Naive thymus-derived CD8-positive, alpha-beta T cell (primary cell): ENCODE measurements at places on chromosomes 16 and 17. TPM values are rescaled to one million over a fixed set of nuclear protein-coding genes. Genes with fewer than 3 reads are reported as not detected.

MYH13 gene
- total RNA-seq = not detected

- H3K27ac ChIP-seq = no peak overlapping the region
- H3K36me3 ChIP-seq = no peaks in the 10 kb centered on the region
- H3K4me3 ChIP-seq = no peak overlapping the region
- DNase-seq = no peak
Observed at GRCh38 chr17:27490391-27490790, 34.1 kb downstream of the KSR1 start.

DNA sequence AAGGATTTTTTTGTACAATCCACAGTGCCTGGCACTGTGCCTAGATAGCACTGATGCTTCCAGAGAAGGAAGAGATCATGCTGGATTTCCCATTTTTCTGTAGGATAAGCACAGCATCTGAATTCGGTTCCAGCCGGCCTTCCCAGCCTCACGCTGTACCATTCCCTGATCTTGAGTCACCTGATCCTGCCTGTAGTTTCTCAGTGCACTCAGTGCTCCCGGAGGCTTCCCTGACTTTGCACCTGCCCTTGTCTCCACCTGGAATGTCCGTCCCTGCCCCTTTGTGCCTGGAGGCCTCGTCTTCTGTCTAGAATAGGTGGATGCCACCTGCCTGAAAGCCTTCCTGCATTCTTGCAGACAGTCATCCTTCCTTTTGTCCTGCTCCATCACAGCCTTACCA, 179.9 kb downstream of the CCDC182 start:
- no peak overlapping the region for H3K4me3 ChIP-seq
- peaks cover 9% of the 10 kb centered on the region for H3K36me3 ChIP-seq
- no peak for DNase-seq
- no peaks in the 10 kb centered on the region for H3K27me3 ChIP-seq

DNA sequence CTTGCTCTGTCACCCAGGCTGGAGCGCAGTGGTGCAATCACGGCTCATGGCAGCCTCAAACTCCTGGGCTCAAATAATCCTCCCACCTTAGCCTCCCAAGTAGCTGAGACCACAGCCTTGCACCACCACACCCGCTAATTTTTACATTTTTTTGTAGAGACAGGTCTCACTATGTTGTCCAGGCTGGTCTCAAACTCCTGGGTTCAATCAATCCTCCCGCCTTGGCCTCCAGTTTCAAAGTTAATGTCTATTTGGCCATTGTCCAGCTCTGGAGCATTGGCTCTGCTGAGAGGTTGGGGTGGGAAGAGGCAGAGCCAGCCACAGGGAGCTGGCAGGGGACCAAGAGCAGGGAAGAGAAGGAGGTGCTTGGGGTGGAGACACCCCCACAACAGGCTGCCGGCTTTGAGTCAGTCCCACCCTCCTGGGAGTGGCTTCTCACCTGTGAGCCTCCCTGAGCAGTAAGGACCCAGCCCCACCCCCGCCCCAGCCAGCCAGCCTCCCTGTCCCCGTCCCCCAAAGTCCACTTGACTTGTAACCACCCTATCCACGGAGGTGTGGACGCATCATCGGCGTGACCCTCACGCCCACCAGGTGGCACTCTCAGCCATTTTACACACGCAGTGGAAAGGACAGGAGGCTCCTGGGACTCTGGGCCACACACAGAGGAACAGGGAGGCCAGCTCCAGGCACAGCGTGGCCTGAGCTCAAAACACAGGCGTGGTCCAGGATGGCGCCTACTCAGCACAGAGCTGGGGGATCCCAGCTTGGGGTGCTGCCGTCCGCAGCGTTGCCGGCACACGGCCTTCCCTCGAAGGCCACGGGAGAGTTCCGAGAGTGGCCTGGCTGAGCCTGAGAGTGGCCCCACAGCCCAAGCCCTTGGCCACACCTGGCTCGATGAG, 22.8 kb upstream of the PVALEF start:
- H3K4me3 ChIP-seq = no peak overlapping the region
- H3K4me1 ChIP-seq = peaks cover 4% of the 10 kb centered on the region
- no peaks in the 10 kb centered on the region for H3K27me3 ChIP-seq
- H3K36me3 ChIP-seq = no peaks in the 10 kb centered on the region
- no peak overlapping the region for H3K27ac ChIP-seq

DNA sequence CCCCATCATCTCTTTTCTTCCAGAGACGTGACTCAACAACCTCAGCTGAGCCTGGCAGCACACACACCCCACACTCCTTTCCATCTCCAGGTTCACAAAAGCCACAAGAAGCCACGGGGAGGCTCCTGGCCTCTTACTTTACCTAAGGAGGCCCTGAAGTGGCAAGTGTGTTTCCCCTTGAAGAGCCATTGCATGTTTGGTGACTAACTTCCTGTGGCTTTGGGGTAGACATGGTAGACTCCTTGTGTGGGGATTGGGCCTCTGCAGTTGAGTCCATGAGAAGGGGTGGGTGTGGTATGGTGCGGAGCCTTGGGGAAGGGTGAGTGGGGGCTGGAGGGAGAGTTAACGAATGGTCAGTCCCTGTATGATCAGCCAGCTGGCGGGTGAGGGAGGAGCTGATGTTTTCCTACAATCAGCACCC, 24.2 kb downstream of the SAP30BP start:
- no peak overlapping the region for H3K27ac ChIP-seq
- peaks cover 9% of the 10 kb centered on the region for H3K36me3 ChIP-seq
- no peaks in the 10 kb centered on the region for H3K27me3 ChIP-seq
- no peak overlapping the region for H3K4me3 ChIP-seq

DNA sequence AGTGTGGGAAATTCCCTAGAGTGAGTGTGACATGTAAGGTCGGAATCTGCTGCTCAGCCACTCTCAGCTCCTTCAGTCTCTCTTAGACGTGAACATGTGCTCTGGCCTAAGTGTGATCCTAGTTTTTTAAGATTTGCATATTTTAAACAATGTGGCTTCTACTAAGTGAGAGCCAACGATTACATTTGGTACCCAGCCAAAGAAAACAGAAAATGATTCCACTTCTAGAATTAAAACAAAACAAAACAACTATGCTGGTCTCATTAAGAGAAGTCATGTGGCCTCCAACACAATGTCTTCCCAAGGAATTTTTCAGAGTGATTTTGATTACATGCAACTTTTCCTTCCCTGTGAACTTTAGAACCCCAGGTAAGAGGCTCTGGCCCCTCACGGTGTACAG, 10.1 kb downstream of the TMEM238L start:
- no peak overlapping the region for H3K27ac ChIP-seq
- DNase-seq = no peak
- peaks cover 8% of the 10 kb centered on the region for H3K27me3 ChIP-seq

- H3K36me3 ChIP-seq = no peaks in the 10 kb centered on the region
- H3K27ac ChIP-seq = no peak overlapping the region
- H3K4me1 ChIP-seq = peaks cover 7% of the 10 kb centered on the region
- no peak overlapping the region for H3K4me3 ChIP-seq
- no peak for DNase-seq
Observed at GRCh38 chr17:82345151-82345976, 11.8 kb upstream of the SECTM1 start.

- no peak for DNase-seq
- no peaks in the 10 kb centered on the region for H3K27me3 ChIP-seq
- no peak overlapping the region for H3K27ac ChIP-seq
- H3K4me3 ChIP-seq = no peak overlapping the region
Observed at GRCh38 chr17:75228305-75228704, 22.8 kb downstream of the NUP85 start.

SECTM1 gene
- total RNA-seq = not detected

DNA sequence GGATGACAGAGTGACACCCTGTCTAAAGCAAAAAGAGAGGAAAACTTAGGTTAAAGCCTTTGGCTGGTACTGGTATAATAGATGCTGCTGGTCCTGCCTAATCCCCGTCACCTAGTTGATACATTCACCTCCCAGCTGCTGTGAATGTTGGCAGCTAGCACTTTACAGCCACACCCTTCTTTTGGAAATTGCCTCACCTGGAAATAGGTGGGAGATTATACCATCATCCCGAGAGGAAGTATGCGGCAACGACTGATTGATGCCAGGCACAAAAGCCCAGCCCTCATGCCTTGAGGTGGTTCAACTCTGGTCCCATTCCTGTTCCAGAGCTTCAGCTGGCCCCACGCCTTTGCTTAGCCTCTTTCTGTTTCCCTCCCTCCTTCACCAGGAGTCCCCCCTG, 53.2 kb upstream of the SIAH1 start:
- peaks cover 7% of the 10 kb centered on the region for H3K27me3 ChIP-seq
- DNase-seq = no peak
- no peak overlapping the region for H3K4me3 ChIP-seq
- H3K27ac ChIP-seq = no peak overlapping the region
- no peaks in the 10 kb centered on the region for H3K36me3 ChIP-seq
- H3K4me1 ChIP-seq = peaks cover 22% of the 10 kb centered on the region

DNA sequence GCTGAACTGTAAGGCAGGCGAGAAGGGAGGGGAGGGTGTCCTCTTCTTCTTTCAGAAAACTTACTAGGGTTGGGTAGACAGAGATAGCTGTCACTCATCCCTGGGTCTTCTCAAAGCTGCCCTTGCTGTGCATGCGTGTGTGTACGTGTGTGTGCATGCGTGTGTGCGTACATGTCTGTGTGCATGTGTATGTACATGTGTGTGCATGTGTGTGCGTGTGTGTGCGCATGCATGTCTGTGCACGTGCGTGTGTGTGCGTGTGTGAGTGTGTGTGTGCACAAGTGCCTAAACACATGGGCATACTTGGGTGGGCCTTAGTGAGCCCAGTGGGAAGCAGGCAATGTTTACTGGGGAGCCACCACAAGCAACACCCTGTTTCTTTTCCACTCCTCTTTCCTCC, 154.8 kb upstream of the TNRC6C start:
- H3K4me3 ChIP-seq = no peak overlapping the region
- no peaks in the 10 kb centered on the region for H3K36me3 ChIP-seq
- no peak overlapping the region for H3K27ac ChIP-seq
- peaks cover 6% of the 10 kb centered on the region for H3K27me3 ChIP-seq
- no peaks in the 10 kb centered on the region for H3K4me1 ChIP-seq

DNA sequence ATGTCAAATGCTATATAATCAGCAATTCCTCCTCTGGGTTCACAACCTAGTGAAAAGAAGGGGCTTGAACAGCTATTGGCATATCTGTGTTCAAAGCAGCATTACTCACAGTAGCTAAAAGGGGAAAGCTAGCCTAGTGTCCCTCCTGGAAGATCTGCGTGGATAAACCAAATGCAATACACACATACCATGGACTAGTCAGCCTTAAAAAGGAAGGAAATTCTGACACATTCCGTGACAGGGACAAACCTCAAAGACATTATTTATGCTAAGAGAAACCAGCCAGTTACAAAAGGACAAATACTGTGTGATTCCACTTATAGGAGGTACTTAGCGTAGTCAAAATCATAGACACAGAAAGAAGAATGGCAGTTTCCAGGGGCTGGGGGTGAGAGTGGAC, 90.1 kb downstream of the XYLT1 start:
- no peak overlapping the region for H3K27ac ChIP-seq
- no peak for DNase-seq

DNA sequence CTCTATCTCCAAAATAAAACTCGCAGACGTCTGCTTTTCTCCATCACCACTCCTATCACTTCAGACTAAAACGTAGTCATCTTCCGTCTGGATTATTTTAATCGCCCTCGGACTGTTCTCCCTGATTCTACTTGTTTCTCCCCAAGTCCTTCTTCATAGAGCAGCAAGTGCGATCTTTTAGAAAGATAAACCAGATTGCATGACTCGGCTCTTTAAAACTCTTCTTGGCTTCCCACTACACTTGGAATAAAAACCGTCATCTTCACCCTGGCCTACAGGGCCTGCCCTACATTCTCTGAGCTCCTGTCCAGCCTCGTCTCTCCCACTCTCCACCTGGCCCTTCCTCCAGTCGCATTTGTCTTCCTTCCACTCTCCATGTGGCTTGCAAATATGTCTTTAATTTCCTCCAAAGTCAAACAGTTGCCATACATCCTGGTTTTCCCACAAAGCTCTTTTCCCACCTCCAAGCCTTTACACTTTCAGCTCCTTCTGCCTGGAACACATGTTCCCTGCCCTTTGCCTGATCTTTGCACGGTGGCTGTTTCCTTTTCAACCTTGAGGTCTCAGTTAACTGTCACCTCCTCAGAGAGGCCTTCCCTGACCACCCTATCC, 70.5 kb upstream of the DHX40 start:
- no peak for DNase-seq
- no peak overlapping the region for H3K27ac ChIP-seq
- H3K4me3 ChIP-seq = no peak overlapping the region
- H3K36me3 ChIP-seq = no peaks in the 10 kb centered on the region
- H3K4me1 ChIP-seq = no peaks in the 10 kb centered on the region
